LNCaP clone FGC (cell line): ENCODE measurements at places on chromosomes 12 and 14.

GRCh38 chr14:103543721-103544387, 14.9 kb downstream of the TRMT61A start:
- DNase-seq, result no peak

- DNase-seq, result no peak
Measured at GRCh38 chr14:64910847-64911495, 3.3 kb upstream of the CHURC1 start.

DNA sequence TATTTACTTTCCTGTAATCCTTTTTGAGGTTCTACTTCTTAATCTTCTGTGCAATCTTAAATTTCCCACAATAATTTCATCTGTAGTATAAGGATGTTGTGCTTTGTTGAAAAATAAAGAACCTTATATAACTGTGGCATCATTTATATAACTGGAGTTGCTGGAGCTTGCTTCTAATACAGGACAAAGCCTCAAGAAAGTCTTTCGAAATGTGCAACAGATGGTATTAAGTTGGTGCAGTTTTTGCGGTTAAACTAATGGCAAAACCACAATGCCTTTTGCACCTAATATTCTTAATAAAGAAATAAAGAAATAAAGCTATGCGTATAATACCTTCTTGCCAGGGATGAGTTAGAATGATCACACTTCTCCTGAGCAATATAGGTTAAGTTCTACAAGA, 180.0 kb downstream of the KITLG start:
- no peak for DNase-seq

DNA sequence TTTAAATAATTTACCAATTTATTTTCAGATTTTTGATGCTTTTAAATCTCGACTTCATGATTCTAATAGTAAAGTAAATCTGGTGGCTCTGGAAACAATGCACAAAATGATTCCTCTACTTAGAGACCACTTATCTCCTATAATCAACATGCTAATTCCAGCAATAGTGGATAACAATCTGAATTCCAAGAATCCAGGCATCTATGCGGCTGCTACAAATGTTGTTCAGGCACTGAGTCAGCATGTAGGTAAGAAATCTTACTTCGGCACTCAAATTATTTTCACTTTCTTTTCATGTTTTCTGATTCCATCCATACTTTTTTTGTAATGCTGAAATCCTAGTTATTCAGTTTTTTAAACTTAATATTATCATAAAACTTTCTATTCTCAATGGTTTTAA, 15.5 kb upstream of the PRPF39 start:
- DNase-seq, result no peak

DNA sequence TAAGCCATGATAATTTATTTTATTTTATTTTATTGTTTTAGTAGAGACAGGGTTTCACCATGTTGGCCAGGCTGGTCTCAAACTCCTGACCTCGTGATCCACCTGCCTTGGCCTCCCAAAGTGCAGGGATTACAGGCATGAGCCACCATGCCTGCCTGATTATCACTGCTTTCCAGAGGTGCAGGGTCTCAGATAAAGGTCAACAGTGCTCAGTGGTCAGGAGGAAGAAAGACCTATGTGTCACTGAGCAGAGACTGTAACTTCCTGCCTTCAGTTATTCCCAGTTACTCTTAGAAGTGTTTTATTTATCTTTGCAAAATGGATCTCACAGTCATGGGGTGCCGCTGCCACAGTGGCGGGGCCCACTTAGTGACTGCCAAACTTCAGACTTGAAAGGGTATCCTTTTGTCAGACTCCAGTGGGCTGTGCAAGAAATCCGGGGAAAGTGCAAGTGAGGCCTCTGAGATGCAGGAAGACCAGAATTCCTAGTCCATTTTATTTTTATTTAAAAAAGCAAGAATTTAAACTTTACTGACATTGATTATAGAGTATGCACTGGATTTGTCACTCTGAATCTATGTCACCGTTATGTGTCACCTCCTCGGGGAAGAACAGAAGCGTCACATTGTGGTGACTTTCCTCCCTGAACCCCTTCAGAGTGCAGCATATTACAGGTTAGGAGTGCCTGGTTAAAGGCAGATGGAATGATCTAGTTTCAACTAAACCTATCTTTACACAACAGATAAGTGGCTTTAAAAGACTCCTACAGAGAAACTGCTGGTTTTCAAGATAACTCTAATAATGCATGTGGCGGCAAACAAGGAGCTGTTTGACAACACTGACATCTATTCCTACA, 59.1 kb upstream of the BICD1 start:
- no peak for DNase-seq

- no peak for DNase-seq
Measured at GRCh38 chr14:100292776-100293461, 13.3 kb downstream of the SLC25A29 start.

DNA sequence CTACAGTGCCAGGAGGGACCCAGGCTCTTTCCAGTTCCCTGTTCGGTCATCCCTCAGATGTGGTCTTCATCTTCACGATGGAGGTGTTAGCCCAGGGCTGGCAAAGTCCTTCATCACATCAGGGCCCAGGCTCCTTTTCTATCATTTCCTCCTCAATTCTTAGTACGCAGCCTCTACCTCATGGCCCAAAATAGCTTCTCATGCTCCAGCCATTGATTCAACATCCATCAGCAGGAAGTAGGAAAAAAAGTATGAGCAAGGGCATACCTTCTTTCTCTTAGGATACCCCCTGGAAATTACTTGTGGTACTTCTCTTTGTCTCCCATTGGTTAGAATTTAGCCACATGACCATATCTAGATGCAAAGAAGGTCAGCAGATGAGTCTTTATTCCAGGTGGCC, 12.2 kb upstream of the ZDHHC22 start:
- DNase-seq, result no peak

- no peak for DNase-seq
Measured at GRCh38 chr12:131040491-131040890, 86.8 kb downstream of the ADGRD1 start.

DNA sequence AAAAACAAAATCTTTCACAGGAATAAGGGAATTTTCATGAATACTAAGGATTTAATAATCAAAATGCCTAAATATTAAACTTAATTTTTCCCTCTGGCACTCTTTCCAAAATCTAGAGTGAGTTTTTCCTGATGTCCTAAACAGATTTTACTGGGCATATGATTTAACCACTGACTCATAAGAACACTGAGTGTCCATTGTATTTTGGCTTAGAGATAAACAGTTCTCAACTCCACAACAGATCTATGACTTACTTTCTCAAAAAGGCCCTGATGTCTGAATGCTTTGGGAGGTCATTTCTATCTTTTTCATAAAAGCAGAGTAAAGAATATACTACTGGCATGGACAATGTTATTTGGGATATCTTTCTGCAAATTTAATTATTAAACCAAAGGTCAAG, 15.0 kb downstream of the TMBIM4 start:
- DNase-seq, result no peak

DNA sequence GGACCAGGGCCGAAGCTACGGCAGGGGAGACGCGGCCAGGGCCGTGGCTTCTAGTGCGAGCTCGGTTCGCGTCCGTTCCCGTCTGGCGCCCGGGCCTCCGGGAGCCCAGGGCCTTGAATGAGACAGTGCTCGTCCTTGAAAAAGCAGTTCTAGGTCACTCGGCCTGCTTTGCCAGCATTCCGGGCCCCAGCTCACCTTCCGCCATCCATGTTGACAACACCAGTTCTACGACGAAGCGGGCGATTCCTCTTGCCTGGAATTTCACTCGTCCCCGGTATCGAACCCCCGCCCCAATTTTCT, 4.5 kb downstream of the OR10AD1 start:
- no peak for DNase-seq

DNA sequence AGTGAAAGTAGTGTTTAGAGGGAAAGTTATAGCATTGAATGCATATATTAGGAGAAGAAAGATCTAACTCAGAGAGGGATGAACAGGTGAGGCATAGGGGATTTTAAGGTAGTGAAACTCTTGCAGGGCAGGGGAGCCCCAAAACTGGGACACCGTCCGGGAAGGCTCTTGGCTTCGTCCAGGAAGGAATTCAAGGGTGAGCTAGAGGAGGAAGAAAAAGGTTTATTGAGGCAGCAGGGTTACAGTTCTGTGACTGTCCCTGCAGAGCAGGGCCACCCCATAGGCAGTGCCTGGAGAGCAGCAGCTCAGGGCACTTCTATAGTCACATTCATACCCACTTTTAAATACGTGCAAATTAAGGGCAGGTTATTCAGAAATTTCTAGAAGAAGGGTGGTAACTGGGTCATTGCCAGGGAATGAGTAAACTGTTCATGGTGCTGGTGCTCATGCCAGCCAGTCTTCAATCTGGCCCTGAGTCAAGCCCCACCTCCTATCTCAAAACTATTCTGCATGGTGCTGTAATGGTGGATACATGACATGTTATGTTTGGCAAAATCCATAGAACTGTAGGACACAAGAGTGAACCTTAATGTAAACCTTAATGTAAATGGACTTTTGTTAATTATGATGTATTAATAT, 1.2 kb upstream of the OAS1 start:
- no peak for DNase-seq

GRCh38 chr14:69318901-69319475, 59.0 kb downstream of the GALNT16 start:
- DNase-seq, result no peak

DNA sequence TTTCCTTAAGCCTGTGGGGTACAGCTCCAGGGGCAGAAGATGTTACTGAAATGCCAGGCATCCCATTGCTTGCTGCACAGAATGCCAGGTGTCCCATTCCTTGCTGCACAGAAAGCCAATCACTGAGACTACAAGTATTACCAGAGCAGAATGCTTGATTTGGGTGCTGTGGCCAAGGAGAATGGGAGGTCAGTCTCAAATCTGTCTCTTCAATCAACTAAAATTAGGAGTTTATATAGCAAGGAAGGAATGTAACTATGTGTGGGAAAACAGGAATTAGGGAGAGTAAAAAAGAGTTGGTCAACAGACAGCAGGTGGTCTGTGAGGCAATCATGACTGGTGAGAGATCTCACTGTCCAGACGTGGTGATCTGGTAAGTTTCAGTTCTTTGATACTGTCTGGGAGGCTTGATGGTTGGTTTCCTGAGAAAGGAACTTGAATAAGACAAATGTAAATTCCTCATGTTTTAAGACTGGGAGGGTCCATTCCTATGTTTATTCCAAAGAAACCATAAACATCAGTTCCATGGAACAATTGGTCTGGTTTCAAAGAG, 31.2 kb upstream of the VASH1 start:
- DNase-seq, result no peak

DNA sequence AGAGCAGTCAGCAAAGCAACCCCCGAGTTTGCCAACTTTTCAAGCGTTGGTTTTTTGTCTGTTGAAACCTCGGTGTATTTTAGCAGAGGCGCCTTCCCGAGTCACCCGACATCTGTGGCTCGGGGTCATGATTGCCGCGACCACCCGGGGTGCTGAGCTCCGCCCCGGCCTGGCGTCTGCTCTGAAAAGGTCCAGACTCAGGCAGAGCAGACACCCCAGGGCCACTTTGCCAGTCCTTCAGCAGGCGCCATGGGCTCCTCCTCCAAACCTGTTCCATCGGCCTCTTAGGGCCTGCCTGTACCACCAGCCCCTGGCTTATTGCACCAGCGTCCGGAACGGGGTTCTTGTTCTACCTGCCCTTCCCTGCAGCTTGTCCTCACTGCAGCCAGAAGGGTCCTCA, 19.1 kb downstream of the ANKRD9 start:
- DNase-seq, result no peak

DNA sequence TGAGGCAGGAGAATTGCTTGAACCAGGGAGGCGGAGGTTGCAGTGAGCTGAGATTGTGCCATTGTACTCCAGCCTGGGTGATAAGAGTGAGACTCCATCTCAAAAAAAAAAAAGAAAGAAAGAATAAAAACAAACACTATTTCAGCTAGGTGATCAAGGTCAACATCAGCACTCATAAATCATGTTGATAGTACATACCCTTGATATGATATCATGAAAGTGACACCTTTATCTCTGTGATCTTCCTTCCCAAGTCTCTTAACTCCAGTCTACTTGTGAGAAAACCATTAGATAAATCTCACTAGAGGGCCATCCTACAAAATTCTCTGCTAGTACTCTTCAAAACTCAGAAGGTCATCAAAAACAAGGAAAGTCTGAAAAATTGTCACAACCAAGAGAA, 44.2 kb upstream of the PTGR2 start:
- DNase-seq, result no peak

DNA sequence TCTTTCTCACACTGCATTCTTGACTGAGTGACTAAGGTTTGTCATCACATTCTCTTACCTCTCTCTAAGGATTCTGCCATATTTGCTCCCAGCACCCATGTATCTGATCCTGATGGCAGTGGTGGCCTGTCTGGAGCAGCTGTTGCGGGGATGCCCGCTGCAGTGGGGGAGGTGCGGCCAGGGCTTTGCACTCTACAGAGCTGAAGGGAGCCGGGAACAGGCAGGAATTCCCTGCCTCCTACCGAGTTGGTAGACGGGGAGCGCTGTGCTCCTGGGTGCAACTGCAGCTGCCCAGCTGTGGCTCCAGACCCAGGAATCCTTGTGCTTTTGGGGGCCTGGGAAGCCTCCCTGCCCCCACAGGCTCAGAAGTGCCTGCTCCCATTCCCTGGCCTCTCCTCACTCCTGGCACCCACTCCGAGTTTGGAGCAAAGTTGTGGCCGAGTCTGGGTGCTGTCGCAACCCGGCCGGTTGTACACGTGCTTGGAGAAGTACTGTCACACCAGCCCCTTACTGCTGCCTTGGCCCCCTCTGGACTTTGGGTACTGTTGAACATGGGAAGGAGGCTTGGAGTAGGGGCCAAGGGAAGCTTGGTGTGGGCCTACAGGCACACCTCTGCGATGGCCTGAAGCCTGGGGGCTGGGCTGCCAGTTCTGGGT, 106.9 kb upstream of the OR4E1 start:
- no peak for DNase-seq

GRCh38 chr14:44567997-44568396, 60.9 kb upstream of the FSCB start:
- no peak for DNase-seq

DNA sequence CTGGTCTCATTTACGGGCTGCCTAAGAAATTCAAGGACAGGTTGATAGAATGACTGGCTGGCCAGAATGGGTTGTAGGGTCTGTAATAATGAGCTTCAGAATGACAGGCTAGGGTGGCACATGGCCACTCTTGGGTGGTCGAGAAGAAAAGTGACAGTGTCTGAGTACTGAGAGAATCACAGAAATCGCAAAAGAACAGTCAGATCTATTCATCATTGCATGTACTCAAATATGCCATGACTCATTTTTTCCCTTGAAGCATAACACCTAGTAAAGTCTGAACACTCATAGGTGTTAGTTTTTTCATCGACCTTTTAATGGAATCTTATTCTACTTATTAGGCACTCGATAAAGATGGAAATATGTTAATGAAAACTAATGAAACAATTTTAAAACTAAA, 37.8 kb upstream of the SEL1L start:
- no peak for DNase-seq

DNA sequence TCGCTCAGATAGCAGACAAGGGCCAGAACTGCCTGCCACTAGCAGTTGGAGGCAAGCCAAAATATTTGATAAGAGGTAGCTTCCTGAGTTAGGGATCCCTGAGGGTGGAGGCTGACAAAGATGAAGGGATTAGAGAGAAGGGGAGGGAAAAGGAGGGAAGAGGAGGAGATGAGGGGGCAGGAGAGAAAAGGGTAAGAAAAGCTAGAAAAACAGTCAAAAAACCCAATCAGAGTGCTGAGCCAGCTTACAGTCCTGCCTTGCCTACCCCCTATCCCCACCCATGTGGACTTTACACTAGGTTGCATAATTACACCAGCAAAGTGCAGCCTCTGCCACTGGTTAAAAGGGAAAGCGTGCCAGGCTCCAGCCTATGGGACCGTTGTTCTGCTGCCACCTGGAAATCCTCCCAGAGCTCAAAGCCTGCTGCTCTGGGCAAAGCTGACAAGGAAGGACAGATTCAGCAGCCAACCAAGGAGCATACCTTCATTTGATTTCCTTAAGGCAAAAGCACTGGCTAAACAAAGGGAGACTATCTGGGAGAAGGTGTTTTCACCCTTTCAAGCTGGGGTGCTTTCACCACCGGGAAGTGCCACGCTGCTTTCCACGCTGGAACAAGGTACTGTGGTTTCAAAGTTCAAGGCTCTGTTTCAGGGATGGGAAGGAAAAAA, 3.8 kb upstream of the NUMB start:
- peak; percentile 82 for DNase-seq
